ENCODE measurements at places on chromosomes 1 and 21. TPM values are rescaled to one million over a fixed set of nuclear protein-coding genes. Genes with fewer than 3 reads are reported as not detected.

The GNG4 gene
- total RNA-seq: not detected

The LDLRAD1 gene
- not detected for total RNA-seq

The RIMS3 gene
- under 0.01 TPM for total RNA-seq

The KLF17 gene
- not detected for total RNA-seq

The LRRC3 gene
- total RNA-seq: 3.2 TPM

The TMPRSS3 gene
- total RNA-seq: not detected

The PRRC2C gene
- 74.5 TPM for total RNA-seq

The CDA gene
- total RNA-seq: 0.98 TPM

The MUL1 gene
- 41.2 TPM for total RNA-seq

The GABRD gene
- not detected for total RNA-seq

The S100B gene
- not detected for total RNA-seq

The SIM2 gene
- under 0.01 TPM for total RNA-seq

The KAZN gene
- 5.4 TPM for total RNA-seq

The GFI1 gene
- not detected for total RNA-seq

The CELA3A gene
- not detected for total RNA-seq

The TFF3 gene
- 32.0 TPM for total RNA-seq

The STXBP3 gene
- 41.8 TPM for total RNA-seq

The C1orf141 gene
- not detected for total RNA-seq

The TMEM125 gene
- total RNA-seq: not detected

Measured in vein endothelial cell (primary cell).